Panc1 (cell line): ENCODE measurements at places on chromosomes 11 and 22. TPM values are rescaled to one million over a fixed set of nuclear protein-coding genes. Genes with fewer than 3 reads are reported as not detected.

MS4A1 gene
- total RNA-seq = 0.59 TPM

DAGLA gene
- total RNA-seq = 6.4 TPM

DERL3 gene
- total RNA-seq = 1.0 TPM

TAF6L gene
- total RNA-seq = 32.6 TPM

KCNJ1 gene
- not detected for total RNA-seq

GRCh38 chr11:112558691-112559090 is 298.0 kb upstream of the PLET1 start:
- no peaks in the 10 kb centered on the region; the same call in 1 of the 2 replicates for H3K27me3 ChIP-seq
- no peak for DNase-seq
- no peak overlapping the region for H3K4me3 ChIP-seq
- no peak overlapping the region for H3K27ac ChIP-seq
- H3K36me3 ChIP-seq = no peaks in the 10 kb centered on the region
- no peaks in the 10 kb centered on the region for H3K4me1 ChIP-seq

GRCh38 chr11:36818410-36818809 is 220.4 kb upstream of the RAG2 start:
- no peak overlapping the region for H3K4me3 ChIP-seq
- H3K27me3 ChIP-seq = no peaks in the 10 kb centered on the region
- no peaks in the 10 kb centered on the region for H3K4me1 ChIP-seq

GRCh38 chr11:118055966-118056365 is 20.9 kb upstream of the TMPRSS4 start:
- H3K36me3 ChIP-seq = no peaks in the 10 kb centered on the region
- no peak overlapping the region for H3K4me3 ChIP-seq
- no peaks in the 10 kb centered on the region for H3K4me1 ChIP-seq
- no peaks in the 10 kb centered on the region; the same call in 1 of the 2 replicates for H3K27me3 ChIP-seq
